ENCODE measurements at places on chromosomes 4 and X. TPM values are rescaled to one million over a fixed set of nuclear protein-coding genes. Genes with fewer than 3 reads are reported as not detected.

GRCh38 chr4:140635606-140636005 is 66.8 kb upstream of the UCP1 start:
- DNase-seq: peak; percentile 42

GRCh38 chrX:141791856-141792255 is 46.3 kb upstream of the MAGEC3 start:
- DNase-seq: no peak

DNA sequence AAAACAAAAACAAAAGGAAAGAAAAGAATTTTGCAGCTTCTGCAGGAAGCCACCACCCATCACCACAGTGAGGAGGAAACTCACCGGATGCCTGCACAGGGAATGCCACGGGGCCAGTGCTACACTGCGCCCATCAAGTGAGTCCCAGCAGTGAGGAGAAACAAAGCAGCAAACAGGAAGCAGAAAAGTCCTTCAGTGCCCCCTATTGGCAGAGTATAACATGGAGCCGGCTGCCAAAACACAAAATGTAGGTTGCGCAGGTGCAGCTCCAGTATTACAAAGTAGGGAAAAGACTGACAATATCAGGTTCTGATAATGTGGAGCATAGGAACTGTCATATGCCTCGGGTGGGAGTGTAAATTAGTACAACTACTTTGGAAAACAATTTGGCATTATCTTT is 23.3 kb upstream of the SCML2 start:
- peak; percentile 25 for DNase-seq

GRCh38 chr4:114193624-114194399 is 214.4 kb upstream of the ARSJ start:
- DNase-seq: no peak

Gene PCDH19
- not detected for total RNA-seq

DNA sequence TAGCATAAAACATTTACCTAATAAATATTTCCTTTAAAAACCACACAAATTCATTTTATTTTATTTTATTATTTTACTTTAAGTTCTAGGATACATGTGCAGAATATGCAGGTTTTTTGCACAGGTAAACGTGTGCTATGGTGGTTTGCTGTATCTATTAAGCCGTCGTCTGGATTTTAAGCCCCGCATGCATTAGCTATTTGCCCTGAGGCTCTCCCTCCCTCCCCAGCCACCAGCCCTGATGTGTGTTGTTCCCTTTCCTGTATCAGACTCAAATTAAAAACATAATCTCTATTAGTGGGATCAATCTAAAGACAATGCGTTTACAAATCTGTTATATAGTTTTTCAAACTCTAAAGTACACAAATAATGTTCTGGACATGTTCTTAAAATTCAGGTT is 1.2 kb upstream of the HTN3 start:
- no peak for DNase-seq

DNA sequence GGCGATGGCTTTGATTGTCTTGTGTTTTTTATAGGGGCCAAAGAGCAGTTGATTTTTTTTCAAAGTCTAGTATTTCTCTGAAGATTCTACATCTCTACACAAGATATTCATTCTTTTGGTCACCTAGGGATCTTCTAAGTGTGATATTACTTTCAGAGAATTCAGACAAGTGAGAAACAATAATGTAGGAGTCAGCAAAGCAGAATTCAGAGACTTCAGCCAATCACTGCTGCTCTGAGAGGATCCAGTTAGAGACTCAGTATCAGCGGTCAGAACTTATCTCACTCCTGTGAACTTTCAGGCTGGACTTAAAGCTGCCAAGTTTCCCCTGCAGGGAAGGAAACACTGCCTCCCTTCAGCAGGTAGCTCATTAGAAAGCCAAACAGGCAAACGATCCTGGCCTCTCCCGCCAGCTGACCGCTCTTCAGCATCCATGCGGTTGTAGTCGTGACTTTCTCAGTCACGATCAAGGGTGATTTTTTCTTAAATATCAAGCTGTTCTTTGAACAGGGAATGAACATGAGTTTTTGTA is 59.2 kb downstream of the NSUN7 start:
- DNase-seq: no peak

Gene CCDC120
- not detected for total RNA-seq

All from HT1080 (cell line).